Globus pallidus (tissue), 1 donor: ENCODE measurements at places on chromosomes 6 and 20.

DNA sequence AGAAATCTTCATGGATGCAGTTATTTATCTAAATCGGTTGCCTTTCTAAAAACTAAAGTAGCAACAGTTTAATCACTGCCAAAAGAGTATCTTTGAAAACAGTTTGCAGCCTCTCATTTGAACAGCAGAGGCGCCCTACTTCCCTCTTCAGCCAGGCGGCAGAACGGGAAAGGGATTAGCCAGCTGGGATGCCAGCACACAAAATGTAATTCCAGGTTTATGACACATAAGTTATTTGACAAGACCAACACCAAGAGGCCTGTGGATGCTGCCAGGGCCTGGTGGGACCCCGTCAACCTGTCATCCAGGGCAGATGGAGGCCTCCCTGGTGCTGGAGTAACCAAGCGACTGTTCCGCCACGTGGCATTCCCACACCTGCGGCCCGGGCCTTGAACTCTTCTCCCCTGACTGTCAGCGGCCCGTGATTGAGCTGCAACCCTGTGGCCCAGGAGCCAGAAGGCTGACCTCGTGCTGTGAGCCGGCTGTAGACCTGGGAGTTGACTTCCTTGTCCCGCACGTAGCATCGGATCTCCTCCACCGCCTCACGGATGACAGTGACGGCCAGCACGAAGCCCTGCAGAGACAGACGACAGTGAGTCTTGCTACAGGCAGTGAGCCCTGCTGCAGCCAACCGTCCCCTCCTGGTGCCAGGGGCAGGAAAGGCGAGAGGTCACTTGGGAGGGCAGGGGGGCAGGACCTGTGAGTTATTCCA lies 55.5 kb downstream of the ATP9A start:
- DNase-seq = no peak

DNA sequence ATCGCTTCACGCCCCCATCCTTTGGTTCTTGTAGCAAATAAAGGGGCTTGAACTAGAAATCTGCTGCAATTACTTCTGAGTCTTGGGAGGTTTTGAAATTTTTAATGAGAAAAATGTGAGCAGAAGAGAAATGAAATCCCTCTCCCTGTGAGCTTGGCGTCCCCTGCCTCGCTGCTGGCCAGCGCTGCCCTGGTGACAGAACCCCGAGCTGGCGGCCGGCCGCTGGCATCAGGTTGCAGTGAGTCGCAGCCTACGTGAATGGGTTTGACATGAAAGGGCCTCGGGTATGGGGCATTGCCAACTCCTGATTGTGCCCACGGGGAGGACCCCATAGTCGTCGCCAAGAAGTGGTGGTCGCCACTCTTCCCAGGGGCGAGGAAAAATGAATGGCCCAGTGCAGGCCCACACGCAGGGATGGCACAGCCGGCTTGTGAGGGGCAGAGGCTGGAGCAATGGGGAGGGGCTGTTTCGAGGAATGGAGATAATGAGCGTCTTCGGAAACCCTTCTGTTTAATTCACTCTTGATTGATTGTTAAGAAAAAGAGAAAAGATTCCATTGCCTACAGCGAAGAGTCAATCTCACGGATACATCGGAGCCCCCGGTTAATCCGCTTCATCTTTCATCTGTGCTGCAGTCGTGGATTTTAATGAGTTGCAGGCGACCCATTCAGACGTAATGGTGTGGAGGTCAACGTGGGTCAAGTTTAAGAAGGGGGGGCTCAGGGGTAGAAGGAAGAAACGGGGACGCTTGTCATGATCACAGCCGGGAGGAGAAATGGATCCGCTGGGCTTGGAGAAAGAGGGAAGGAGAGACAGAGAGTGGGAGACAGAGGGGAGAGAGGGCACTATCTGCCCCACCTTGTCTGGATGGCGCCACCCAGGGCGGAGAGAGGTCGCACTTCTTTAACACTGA lies 380.1 kb downstream of the THBS2 start:
- DNase-seq = no peak

DNA sequence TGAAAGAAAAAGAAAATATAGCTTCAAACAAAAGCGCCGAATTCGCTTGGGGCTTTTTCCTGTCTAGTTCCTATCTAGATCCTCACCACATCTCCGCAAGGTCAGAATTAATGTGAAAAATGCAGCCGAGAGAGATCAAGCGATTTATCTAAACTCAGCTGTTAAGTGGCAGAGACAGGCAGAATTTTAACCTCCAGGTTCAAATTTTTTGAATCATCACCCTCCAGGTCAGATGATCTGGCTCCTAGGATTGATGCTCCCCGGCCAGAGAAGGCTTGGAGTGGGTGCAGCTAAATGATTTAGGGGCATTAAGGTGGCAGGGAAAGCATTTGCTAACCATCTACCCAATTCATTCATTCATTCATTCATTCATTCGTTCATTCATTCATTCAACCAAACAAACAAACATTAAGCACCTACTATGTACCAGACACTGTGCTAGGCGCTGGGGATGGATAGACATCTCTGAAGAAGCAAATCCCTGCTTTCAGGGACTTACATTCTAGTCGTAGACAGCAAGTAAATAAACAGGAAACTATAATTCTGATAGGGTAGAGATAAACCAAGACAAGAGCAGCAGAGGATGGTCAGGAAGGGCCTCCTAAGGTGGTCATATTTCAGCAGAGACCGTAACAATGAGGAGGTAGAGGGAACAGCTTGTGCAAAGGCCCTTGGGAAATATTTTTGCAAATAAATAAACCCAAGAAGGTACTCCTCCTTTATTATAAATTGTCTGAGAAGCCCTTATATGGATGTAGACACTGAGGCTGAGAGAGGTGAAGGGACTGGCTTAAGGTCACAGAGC lies 672 bp upstream of the UBE2V1 start:
- DNase-seq = no peak

GRCh38 chr20:9035126-9035525 lies 33.8 kb upstream of the PLCB4 start:
- no peak for DNase-seq

DNA sequence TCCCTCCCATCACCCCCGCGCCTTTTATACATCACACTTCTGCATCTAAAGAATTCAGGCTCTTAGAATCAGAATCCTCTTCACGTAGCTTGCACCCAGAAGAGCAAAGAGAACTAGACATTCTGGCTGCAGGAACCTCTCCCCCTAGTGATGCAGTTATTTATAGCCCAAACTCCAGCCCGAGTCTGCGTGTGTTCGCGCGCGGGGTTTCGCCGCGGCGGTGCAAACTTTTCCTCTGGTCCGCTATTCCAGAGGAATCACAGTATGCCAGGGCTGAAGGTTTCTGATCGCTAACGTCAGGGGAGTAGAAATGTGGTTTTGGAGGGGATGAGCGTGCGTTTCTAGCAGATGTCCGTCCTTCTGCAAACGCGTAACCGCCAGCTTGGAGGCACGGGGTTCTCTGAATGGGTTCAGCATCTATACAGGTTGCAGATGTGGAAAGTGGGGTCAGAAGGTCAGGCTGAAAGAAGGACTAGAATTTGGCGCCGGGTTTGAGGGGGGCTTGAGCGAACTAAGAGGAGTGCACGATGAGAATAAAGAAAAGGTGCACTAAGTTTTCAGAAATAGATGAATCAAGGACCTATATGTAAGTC lies 1.8 kb downstream of the EPHA7 start:
- DNase-seq = peak; percentile 38

- DNase-seq = no peak
Observed at GRCh38 chr6:16694781-16695578, 66.3 kb downstream of the ATXN1 start.

- no peak for DNase-seq
Observed at GRCh38 chr6:113076816-113077215, 729.7 kb downstream of the RFPL4B start.

DNA sequence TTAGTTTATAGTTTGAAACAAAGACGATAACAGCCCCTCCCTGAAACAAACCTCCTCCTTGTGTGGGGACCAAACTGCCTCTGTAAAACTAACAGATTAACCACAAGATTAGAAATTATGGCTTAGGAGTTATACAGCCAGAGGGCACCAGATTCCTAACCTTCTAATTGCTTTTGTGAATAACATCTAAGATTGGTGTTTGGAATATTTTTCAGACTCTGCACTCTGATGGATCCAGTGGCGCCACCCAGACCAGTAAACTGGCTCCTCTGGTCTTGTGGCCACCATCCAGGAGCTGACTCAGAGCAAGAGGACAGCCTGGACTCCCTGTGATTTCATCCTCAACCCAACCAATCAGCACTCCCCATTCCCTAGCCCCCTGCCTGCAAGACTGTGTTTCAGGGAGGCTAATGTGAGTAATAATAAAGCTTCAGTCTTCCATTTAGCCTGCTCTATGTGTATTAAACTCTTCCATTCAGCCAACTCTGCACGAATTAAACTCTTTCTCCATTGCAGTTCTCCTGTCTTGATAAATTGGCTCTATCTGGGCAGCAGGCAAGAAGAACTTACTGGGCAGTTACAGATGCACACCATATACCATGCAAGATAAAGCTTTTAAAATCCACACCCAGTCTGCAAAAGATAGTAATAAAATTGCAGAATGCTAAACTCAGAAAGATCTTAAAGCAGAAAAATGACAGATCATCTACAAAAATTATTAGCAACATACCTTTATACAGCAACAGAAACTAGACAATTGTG lies 58.5 kb upstream of the SLC22A16 start:
- peak; percentile 95 for DNase-seq

DNA sequence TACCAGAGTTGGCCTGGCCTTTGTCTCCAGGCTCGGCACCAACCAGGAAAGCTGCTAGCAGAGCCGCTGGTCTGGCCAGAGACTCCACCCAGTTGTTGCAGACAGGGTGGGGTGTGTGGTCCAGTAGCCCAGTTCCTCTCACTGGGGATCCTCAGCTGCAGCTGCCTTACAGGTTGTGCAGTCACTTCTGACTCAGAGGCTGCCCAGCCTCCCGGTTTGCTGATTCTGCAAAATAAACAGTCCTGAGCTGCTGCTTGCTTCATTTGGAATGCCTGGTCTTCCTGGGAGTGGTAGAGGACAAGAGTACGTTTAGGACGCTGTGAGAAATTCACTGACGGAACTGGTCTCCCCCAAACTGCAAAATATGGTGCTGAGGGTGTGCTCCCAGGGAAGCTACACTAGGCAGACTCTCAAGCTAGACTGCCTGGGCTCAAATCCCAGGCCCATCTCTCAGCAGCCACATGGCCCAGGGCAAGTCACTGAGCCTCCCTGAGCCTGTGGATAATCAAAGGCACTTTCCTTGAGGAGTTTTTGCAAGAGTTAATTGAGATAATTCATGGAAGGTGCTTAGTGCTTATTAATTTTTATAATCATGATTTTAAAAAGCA lies 246.1 kb downstream of the TFAP2C start:
- no peak for DNase-seq

GRCh38 chr6:53986165-53986720 lies 125.0 kb upstream of the MLIP start:
- no peak for DNase-seq

DNA sequence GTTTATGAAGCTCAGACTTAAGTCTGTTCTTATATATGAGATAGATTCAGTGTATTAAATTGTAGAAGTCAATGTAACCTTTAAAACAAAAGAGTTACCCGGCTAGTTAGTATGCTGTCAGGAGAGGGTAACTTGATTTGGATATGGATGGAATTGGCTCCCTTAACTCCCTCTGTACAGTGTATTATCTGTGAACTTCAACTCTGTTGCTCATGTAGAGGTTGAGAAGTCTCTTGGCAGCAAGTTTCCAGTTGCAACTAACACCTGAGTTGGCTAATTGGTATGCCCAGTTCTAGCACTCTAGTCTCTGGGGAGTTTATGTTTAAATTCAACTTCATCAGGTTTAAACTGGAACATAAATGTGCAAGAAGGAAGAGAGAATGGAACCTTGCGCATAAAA lies 111.0 kb downstream of the NCOA3 start:
- no peak for DNase-seq

DNA sequence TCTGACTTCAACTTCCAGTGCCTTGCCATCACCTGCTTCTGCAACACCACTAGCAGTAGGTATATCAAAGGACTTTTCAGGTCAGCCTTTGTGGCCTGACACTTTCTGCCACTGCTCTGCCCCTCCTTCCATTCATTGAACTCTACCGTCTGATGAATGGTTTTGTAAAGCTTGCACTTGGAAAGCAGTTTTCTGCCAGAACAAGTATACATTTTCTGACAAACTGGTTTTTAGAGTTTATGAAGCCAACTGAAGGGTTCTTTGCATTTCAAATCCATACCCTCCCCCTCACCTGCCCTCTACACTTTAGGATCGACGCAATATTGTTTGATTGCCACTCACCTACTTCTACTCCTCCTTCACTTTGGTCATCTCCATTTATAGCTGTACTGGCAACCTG lies 603.1 kb downstream of the HACE1 start:
- DNase-seq = no peak
